Naive thymus-derived CD8-positive, alpha-beta T cell (primary cell): ENCODE measurements at places on chromosomes 6 and 20.

GRCh38 chr20:48277266-48277665, 492.0 kb upstream of the SULF2 start:
- no peak for DNase-seq

DNA sequence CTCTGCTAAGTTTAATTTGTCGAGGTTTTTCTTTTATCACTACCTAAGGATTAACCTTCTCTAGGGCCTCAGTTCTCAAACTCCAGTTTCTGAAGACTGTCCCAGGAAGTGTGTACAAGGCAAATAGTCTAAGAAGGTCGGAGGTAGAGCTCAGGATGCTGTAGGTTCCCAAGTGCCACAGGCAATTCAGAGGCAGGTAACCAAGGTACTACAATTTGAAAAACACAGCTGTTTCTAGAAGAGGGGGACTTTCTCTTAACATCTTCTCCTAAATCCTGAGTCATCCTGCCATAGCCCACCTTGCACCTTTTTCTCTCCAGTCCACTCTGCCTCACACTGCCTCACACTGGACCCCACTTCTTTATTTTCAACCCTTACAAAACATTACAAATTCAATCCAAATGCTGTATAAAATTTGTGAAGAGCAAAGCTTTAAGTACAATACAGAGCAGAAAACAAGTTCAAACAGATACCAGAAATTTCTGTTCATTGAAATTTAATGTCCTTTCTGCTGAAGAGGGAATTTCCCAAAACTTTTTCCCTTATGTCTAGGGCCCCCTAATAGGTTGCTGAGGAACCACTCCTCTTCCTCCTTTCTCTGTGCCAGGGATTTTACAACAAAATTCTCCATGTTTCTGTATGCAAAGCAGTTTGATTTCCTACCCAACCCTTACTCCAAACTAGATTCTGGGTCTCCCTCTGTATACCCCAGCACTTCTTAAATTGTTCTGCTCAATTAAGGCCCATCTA, 43.0 kb downstream of the FRK start:
- no peak for DNase-seq

DNA sequence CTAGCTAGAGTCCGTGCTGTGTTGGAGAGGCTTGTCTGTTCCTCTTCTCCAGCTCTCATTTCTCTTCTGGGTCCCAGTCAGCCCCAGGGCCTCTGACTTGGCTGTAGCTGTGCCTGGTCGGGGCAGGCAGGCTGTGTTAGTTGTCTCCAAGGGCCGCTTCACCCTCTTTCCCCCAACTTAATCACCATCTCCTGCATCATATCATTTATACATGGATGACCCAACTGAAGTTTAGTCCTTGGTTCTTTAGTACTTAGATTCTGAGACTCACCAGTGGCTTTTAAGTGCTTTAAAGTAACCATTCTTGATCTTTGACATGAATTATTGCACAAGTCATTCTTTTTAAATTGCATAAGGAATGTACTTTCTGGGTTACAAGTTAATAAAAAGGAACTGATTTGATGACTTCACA, 127.3 kb downstream of the RTN4IP1 start:
- no peak for DNase-seq

DNA sequence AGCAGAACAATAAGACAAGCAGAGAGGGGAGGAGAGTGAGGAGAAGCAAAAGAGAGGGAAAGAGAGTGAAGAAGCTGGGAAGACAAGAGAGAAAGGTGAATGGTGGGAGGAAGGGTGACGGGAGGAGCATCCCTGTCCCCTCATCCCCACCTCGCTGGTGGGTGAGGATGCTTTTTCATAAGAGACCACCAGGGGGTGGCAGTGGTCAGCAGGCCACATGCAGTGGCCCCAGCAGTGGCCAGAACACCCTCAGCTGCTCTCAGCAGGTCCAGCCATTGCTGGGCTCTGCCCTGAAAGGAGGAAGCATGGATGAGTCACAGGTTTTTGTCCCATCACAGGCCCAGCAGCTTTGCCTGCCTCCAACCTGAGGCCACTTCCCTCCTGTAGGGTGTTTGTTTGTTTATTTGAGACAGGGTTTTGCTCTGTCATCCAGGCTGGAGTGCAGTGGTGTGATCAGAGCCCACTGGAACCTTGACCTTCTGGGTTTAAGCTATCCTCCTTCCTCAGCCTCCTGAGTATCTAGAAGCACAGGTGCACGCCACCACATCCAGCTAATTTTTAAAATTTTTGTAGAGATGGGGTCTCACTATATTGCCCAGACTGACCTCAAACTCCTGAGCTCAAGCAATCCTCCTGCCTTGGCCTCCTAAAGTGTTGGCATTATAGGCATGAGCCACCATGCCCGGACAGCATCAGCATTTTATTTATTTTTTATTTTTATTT, 24.0 kb downstream of the FGD2 start:
- no peak for DNase-seq

- DNase-seq = no peak
Observed at GRCh38 chr6:167683028-167683862, 143.5 kb upstream of the AFDN start.

- no peak for DNase-seq
Observed at GRCh38 chr6:21565431-21565830, 28.1 kb upstream of the SOX4 start.
